IgD-negative memory B cell (primary cell): ENCODE measurements at places on chromosomes 12 and 14. TPM values are rescaled to one million over a fixed set of nuclear protein-coding genes. Genes with fewer than 3 reads are reported as not detected.

The NAA25 gene
- polyA plus RNA-seq = 15.0 TPM

The OR4E2 gene
- polyA plus RNA-seq = not detected

The SPATS2 gene
- polyA plus RNA-seq = 19.3 TPM

The COX14 gene
- 224 TPM for polyA plus RNA-seq

The B4GALNT1 gene
- polyA plus RNA-seq = not detected

The COX8C gene
- not detected for polyA plus RNA-seq

The KRT83 gene
- polyA plus RNA-seq = not detected

The SERPINA12 gene
- not detected for polyA plus RNA-seq

The VDR gene
- polyA plus RNA-seq = 0.61 TPM

The APEX1 gene
- polyA plus RNA-seq = 143 TPM

The FOXA1 gene
- polyA plus RNA-seq = not detected

The LGR5 gene
- polyA plus RNA-seq = not detected

The LRTM2 gene
- not detected for polyA plus RNA-seq

The TIGAR gene
- polyA plus RNA-seq = 5.2 TPM

The IL26 gene
- polyA plus RNA-seq = not detected

The PLA2G1B gene
- not detected for polyA plus RNA-seq

The COA8 gene
- polyA plus RNA-seq = 67.9 TPM

The EXOC3L4 gene
- not detected for polyA plus RNA-seq

The RPL6 gene
- 701 TPM for polyA plus RNA-seq

The ANO2 gene
- polyA plus RNA-seq = not detected

The RNASE3 gene
- not detected for polyA plus RNA-seq

The PRORP gene
- polyA plus RNA-seq = 31.5 TPM

The FAR2 gene
- 0.35 TPM for polyA plus RNA-seq

The GPX2 gene
- not detected for polyA plus RNA-seq

The NFYB gene
- 33.3 TPM for polyA plus RNA-seq

The PFDN5 gene
- polyA plus RNA-seq = 1,442 TPM

The C12orf50 gene
- not detected for polyA plus RNA-seq

The STON2 gene
- 0.69 TPM for polyA plus RNA-seq

The RILPL1 gene
- polyA plus RNA-seq = 0.08 TPM

The POTEM gene
- polyA plus RNA-seq = not detected

The ATG2B gene
- 1.9 TPM for polyA plus RNA-seq

The TAS2R43 gene
- not detected for polyA plus RNA-seq

The SCAF11 gene
- 123 TPM for polyA plus RNA-seq

The CCDC184 gene
- polyA plus RNA-seq = 0.31 TPM

The C12orf56 gene
- polyA plus RNA-seq = not detected

The PZP gene
- polyA plus RNA-seq = not detected

The ACRBP gene
- polyA plus RNA-seq = 5.8 TPM

The DACT1 gene
- 0.25 TPM for polyA plus RNA-seq

The TRHDE gene
- polyA plus RNA-seq = not detected

The ZFYVE1 gene
- polyA plus RNA-seq = 7.5 TPM
